ENCODE measurements at places on chromosomes 5 and 9.

DNA sequence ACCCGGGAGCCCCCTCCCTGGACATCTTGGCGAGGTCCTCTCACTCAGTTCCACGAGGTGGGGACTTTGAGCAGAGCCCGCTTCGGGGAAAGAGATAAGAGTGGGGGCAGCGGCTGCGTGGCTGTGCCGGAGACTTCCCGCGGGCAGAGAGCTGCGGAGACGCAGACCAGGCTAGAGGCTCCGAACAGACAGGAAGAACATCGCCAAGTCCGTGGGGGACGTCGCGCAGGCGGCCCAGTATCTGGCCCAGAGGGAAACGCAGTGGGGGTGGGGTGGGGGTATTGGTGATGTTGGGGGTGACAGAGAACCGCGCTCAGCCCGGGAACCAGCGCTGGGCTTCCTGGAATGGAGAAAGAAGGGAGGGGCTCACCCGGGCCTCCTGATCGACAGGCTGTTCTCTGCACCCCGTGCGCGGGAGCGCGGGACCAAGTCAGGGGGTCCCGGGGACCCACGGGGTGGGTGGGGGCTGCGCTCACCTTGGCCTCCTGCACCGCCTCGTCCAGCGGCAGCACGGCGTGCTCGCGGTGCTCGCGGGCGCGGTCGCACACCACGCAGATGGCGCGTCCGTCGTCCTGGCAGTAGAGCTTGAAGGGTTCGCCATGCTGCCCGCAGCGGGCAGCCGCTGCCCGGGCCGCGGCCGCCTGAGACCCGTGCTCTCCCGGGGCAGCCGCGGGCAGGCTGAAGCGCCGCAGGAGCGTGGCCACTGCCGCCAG lies 727 bp downstream of the TRIM7 start:
- DNase-seq, result no peak

DNA sequence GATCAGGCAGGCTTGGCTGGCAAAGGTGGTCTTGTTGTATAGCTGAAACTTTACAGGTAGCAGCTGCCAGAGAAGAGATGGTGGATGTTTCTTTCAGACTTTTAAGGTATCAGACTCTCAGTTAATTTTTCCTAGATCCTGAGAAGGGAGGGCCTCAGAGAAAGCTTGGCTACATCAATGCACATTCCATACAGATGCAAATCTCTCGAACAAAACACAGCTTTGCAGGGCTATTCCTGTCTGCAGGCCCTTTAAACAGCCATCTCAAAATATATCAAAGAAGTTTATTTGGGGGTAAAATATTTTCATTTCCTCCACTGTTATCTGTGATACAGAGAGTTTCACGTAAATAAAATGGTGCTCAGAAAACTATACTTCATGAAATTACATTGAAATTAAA lies 1584.4 kb downstream of the EFNA5 start:
- DNase-seq, result no peak

- no peak for DNase-seq
Observed at GRCh38 chr9:130036099-130036498, 6.9 kb downstream of the FNBP1 start.

GRCh38 chr5:61333321-61333953 lies 1.4 kb downstream of the ZSWIM6 start:
- DNase-seq, result no peak

GRCh38 chr5:80141147-80141671 lies 106.1 kb downstream of the THBS4 start:
- DNase-seq, result no peak

- no peak for DNase-seq
Observed at GRCh38 chr5:77308154-77308960, 97.9 kb downstream of the PDE8B start.

GRCh38 chr9:108136656-108137055 lies 647.1 kb upstream of the KLF4 start:
- DNase-seq, result no peak

DNA sequence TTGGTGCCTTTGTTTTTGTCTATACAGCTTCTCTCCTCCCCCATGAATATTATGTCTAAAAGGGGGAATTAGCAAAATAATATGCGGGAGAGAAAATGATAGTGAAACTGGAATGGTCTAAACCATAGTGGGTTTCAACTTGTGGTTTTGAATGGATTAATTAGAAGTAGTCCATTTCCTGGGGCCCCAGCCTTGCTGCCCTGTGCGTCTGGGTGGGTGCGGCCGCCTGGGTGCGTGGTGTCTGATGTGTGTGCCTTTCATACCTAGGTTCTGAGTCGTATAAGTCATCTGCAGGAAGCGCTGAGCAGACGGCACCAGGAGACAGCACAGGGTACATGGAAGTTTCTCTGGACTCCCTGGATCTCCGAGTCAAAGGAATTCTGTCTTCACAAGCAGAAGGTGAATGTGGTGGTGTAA lies 120.0 kb upstream of the CACNA1B start:
- no peak for DNase-seq

GRCh38 chr9:130411566-130411915 lies 33.2 kb upstream of the ASS1 start:
- DNase-seq, result no peak

GRCh38 chr9:129254566-129255287 lies 76.7 kb upstream of the IER5L start:
- no peak for DNase-seq

DNA sequence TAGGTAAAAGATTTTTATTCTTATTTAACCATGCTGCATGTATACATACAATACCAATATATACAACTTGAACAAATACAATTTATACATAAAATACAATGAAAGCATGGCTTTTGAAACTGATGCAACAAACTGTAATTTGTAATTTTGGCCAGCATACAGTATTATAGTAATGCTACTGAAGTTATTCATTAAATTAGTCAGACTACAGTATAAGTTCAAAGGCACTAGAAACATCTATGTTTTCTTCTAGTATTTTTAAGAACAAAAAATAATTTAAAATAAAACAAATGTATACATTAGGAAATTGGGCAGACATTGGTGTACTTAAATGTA lies 18.8 kb downstream of the IL4 start:
- DNase-seq, result no peak

- no peak for DNase-seq
Observed at GRCh38 chr5:22341406-22341805, 511.7 kb downstream of the CDH12 start.
